NCI-H1105 treated with DMSO at 0.1 percent for 48 hours (cell line): ENCODE measurements at places on chromosomes 6 and 20.

DNA sequence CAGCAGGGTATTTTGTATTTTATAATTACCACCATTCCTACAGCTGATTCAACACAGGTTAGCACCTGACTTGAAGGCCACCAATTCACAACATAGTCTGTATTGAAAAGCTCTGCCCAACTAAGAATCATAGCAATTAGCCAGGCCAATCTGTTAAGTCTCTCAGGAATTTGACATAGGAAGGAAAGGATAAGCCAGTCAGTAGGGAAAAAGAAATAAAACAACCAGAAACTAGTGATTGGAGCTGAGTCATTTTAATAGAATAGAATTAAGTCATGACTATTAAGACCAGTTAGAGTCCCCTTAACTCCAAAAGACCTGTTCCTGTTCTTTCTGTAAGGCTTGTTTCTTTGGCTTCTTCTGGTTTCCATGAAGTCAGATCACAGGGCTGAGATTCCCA, 8.1 kb downstream of the RANBP9 start:
- no peak for DNase-seq

GRCh38 chr6:148822819-148823218, 76.0 kb downstream of the UST start:
- DNase-seq: no peak

GRCh38 chr20:58636983-58637421, 14.1 kb upstream of the STX16 start:
- DNase-seq: no peak

DNA sequence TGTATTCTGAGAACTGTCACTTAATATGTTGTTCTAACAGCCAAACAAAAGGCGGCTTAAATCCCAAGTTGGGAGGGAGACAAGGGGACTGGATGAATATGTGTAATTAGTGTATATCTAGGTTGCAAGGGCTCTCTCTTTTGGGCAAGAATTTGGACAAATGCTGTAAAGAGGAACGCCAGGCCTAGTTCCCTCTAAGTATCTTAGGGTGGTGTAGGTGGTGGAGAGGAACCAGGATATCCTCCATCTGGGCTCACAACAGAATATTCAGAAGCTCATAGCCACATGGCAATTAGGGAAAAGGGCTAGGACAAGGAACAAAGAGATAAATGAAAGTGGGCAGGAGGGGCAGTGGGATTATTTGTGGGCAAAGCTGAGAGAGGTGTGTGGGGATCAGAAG, 149.5 kb downstream of the LRFN2 start:
- DNase-seq: no peak

GRCh38 chr20:40675599-40676221, 13.3 kb downstream of the MAFB start:
- no peak for DNase-seq

DNA sequence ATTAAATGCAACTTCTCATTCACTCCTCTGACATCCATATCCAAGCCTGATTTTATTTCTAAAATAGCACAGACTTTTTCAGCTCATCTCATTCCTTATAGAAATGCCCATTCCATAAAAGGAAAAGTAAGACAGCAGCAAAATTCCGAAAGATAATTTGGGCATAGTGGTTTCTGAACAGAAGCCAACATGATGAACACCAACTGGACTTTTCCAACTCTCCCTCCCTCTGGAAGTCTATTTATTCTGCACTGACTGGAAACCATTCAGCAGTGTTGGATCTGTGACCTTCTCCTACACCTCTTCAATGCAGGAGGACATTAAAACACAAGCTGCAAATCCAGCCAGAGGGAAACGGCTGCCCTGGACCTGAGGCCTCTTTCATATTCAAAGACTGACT, 306.2 kb upstream of the NT5E start:
- no peak for DNase-seq
